EL (cell line): ENCODE measurements at places on chromosomes 5 and 9.

- no peak for DNase-seq
Measured at GRCh38 chr5:65708145-65708544, 13.8 kb downstream of the SGTB start.

GRCh38 chr5:994272-994607 lies 14.4 kb upstream of the NKD2 start:
- no peak for DNase-seq

DNA sequence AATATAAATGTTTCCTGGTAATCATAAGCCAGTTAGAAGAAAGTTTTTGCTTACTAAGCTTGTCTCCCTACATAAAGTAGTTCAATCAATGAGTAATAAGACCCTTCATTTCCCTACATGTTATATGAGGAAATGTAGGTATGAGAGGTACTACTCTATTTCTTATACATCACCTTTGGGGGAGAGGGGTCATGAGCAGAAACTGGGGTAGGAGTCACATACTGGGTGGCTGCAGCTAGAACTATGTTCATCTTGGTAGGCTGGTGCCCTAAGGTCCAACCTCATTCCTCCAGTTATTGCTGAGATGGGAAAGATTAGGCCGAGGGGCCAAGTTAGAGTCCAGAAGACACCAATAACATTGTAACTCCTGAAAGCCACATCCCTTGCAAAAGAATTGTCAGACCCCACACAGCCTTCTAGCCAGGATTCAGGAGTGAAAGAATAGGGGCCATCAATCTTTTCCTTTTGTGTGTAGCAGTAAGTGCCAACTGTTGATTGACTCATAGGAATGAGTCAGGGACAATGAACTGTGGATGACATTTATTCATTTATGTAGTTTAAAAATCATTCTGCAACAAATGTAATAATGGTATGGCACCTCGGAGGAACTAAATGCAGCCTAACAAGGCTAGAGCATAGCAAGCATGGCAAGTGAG lies 21.6 kb upstream of the SREK1 start:
- peak; percentile 35 for DNase-seq

DNA sequence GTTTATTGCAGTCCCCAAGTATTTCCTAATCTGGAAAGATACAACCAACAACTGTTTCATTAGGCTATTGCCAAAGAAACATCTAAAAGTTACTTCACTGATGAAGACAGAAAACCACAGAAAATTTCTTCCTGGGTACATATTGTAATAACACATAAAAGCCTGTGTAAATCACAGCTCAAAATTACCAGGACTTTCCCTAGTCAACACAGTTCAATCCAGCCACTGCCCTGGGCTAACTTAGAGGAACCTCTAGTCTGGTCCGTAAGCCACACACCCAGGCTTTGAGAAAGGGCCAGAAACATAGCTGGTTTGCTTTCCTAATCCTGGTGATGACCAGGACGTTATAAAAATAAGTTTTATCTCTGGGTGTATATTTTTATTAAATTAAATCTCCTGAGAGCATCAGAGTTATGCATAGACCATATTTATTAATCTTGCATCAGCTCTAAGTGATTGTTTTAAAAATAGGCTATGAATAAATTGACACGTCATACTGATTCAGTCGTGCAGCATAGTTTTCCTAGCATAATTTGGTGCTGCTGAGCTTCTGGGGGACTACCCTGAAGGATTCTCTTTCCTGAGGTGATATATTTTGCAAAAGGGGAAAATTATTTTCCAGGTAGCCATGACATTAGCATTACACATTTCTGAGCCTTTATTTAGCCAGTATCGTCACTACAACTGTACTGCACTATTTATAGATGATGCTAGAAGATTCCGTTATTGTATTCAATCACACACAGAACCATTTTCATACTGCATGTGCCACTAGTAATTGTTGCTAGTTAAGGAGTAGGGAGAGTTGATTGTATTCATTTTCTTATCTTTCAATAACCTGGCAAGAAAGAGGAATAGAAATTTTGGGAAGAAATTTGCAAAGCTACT lies 12.6 kb upstream of the MUSK start:
- DNase-seq = peak; percentile 83

- DNase-seq = no peak
Measured at GRCh38 chr9:95297316-95297715, 20.2 kb downstream of the FANCC start.

- DNase-seq = no peak
Measured at GRCh38 chr5:6392561-6392960, 14.2 kb upstream of the MED10 start.

GRCh38 chr5:115320006-115320405 lies 23.6 kb upstream of the CCDC112 start:
- no peak for DNase-seq

GRCh38 chr5:149153751-149154610 lies 12.7 kb downstream of the ABLIM3 start:
- DNase-seq = no peak

DNA sequence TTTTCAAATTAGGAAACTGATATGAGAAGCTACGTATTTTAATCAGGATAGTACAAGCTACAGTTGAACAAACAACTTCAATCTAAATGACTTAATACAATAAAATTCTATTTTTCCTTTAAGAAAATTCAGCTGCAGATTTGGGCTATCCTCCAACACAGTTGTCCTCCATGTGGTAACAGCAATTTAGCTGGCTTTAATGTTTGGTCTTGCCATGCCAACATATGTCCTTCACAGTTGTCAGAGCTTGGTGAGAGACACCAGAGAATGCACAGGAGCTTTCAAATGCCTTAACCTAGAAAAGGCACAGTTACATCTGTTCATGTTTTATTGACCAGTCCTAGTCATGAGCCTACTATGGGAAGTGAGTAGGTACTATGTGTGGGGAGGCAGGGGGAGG lies 10.8 kb downstream of the FAM174A start:
- no peak for DNase-seq

GRCh38 chr9:87389936-87390335 lies 107.7 kb upstream of the DAPK1 start:
- DNase-seq = peak; percentile 38

DNA sequence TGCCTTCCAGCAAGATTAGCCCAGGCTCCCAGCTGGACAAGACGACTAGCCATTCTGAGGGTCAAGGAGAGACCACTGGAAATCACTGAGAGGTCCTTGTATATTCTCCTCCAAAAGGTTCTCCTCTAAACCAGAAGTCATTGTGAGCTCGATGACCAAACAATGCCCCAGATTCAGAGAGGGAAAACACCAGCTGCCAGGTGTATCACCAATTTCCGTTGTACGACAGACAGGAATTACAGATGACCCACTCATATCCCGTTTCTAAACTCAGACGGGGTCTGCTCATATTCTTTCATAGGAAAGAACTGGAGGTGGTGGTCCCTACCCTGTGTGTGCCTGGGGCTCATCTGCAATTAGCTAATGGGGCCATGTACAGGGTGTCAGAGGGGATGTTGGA lies 14.2 kb downstream of the FAXDC2 start:
- DNase-seq = no peak

- DNase-seq = peak; percentile 50
Measured at GRCh38 chr5:140481758-140482157, 65.7 kb upstream of the EIF4EBP3 start.

DNA sequence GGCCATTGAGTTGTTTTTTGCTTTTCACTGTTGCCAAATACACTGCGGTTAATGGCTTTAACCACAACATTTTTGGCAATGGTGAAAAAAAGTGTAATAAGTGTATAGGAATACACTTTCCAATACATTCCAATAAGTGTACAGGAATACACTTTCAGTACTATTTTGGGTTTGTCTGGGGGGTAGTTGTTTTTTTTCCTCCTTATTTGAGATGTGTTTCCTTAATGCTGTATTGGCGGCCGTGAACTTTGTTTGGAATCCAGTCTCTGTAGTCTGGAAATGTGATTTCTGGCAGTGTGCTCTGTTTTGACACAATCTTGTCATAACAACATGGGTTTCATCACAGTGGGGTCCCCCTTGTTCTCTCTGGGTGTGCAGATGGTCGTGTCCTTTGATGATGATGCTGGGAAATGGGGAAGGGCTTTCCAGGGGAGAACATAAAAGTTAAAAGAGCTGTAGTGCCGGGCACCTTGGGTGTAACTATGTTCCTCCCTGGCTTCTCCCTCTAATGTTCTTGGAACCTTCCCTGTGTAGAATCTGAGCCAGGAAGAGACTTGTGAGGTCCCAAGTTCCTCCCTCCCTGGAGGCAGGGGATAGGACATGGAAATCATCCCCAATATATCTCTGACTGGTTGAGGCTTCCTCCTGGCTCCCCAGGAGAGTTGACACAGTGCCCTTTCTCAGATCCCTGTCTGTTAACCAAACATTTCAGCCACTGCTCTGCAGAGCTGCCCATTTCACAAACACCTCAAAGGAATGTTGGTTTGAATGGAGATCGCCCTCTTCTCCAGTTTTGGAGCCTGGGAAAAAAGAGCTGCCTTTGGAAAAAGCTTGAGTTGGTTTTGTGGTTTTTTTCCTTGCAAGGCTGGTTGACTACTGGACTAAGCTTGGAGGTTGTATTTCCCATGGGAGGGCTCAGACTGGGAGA lies 44.8 kb downstream of the RCL1 start:
- DNase-seq = peak; percentile 85

- no peak for DNase-seq
Measured at GRCh38 chr9:75390951-75391350, 302.6 kb downstream of the OSTF1 start.

GRCh38 chr5:143501310-143502044 lies 98.0 kb upstream of the NR3C1 start:
- peak; percentile 7 for DNase-seq

- no peak for DNase-seq
Measured at GRCh38 chr9:23412458-23412857, 413.6 kb downstream of the ELAVL2 start.

- no peak for DNase-seq
Measured at GRCh38 chr5:36521838-36522745, 84.3 kb upstream of the SLC1A3 start.

GRCh38 chr9:96447406-96447805 lies 2.6 kb upstream of the HABP4 start:
- peak; percentile 33 for DNase-seq

DNA sequence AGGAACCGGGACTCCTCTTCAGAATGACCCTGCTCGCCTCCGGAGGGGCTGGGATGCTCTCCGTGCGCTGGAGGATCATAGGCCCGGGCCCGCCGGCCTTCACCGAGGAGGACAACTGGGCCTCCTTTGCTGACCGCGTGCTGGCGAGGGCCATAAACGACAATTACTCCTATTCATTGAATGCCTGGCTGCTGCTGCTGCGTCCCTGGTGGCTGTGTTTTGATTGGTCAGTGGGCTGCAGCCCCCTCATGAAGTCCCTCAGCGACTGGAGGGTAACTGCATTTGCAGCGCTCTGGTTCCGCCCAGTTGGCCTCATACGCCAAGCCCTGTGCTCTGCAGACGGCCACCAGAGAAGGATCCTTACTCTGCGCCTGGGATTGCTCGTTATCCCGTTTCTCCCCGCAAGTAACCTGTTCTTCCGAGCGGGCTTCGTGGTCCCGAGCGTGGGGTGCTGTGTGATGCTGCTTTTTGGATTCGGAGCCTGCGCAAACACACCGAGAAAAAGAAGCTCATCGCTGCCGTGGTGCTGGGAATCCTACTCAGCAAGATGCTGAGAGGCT lies 16.6 kb downstream of the OR2V1 start:
- no peak for DNase-seq

- DNase-seq = no peak
Measured at GRCh38 chr5:132474131-132474723, 16.3 kb downstream of the IRF1 start.
